ENCODE measurements at places on chromosomes 3 and 15.
A peak's percentile ranks its signal among the peaks of the same experiment; 100 is the strongest.

DNA sequence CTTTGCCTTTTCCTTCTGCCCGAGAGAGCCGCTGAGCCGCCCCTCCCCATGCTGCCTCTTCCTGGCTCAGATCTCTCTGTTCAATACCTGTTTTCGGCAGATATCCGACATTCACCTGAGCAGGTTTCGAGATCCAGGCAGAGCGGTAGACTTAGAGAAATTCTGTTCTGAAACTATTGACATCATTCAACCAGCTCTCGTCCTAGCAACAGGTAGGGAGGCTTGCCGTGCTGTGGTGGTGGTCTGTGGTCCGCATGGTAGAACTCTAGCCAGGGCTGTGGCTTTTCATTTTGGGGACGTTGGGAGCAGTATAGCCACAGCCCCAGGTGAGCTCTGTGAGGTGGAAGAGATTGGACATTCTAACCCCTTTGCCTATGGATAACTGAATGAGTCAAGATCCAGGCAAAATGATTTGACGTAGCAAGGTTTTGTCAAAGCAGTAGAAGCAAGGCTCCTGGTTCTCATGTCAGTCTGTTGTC, 810 bp downstream of the TMEM62 start:
- DNase-seq = no peak

DNA sequence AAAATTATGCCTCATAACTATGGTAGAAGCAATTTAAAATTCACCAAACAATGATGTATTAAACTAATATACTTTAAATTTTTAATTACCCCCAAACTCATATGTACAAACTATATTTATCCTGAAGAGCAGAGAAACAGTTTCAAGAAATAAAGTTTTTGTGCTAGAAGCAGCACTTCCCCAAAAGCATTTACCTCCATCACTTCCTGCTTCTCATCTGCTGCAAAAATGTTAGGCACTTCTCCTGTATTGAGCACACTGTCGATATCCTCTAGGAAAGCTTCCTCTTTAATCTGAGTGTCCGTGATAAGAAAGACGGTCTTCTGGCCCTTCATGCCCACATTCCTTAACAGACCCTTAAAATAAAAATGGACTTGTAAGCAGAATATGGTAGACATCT, 101.5 kb upstream of the ASB14 start:
- no peak for DNase-seq

DNA sequence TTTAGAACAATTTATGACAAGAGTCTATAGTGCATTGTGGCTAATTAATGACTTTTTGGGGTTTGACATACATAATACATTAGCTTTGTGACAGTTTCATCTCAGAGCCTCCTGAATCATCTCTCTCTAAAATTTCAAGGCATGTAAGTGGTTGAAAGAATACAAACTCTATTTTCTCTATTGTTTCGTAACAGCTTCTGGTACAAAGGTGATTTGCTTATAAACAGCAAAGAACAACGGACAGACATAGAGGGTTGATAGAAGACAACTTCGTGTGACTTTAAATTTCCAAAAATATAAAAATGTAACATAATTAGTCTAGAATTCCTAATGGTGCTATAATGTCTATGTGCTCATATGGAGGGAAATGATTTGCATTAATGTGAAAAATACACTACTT, 21.3 kb downstream of the CNTN3 start:
- DNase-seq = no peak

- DNase-seq = no peak
These were observed 1.0 kb upstream of the PRTG start for GRCh38 chr15:55743729-55744655.

- no peak for DNase-seq
These were observed 96.8 kb downstream of the GABRB3 start for GRCh38 chr15:26676115-26676514.

DNA sequence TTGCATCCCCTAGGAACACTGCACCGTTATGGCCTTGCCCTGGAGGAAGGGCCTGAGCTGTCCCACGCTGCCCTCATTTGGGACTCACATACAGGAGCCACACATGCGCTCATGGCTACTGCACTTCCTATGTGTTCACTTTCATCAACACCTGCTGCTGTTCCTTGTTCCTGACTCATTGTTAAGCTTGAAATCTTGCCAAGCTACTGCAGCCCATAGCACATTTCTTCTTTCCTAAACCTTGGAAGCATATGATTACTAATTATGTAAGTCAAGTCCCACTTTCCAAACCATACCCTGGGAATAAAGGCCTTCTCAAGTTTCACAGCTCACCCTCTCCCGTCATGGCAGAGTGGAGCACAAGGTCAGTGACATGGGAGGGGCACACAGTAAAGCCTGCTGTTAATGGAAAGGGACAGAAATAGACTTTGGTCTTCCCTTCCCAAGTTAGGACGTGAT, 307.9 kb downstream of the CLSTN2 start:
- no peak for DNase-seq

DNA sequence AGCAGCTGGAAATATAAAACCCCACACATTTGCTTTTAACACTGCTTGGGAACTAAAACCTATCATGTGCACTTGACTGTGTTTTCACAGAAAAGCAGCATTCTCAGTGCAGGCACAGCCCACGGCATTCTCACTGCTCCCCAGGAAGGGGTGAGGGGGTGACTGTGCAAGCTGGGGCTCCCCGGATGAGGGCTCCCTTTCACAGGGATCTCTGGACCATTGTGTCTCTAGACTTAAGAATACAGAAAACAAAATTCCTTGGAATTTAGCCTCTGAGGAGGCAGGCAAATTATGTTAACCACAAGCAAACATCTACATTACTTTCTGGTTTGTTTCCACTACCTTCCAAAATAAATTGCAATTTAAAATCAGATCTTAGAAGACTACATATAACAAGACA, 100.3 kb downstream of the FSIP1 start:
- DNase-seq = no peak

DNA sequence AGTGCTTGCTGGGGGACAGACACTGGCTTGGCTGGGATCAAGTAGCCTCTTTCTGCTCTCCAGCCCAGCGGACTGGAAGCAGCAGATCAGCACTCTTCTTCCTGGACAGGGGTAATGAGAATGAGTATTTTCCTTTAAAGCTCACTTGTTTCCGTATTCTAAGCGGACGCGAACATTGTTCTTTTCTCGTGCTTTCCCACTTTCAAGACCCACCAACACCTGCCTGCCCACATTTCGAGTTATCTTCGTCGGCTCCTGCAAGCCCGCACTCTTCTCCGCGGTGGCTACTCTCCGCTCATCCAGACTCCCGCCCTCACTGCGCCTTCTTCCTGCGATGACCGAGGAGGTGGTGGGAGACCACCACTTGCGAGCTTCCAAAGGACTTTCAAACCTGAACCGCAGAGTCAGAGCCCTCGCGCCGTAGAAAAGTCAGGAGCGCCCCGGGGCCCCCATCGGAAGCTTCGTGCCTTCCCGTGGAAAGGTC, 1.6 kb upstream of the PPM1L start:
- peak; percentile 70 for DNase-seq

Data from islet precursor cell (in vitro differentiated cells).